GM10248 (cell line): ENCODE measurements at places on chromosomes 13 and 19.

DNA sequence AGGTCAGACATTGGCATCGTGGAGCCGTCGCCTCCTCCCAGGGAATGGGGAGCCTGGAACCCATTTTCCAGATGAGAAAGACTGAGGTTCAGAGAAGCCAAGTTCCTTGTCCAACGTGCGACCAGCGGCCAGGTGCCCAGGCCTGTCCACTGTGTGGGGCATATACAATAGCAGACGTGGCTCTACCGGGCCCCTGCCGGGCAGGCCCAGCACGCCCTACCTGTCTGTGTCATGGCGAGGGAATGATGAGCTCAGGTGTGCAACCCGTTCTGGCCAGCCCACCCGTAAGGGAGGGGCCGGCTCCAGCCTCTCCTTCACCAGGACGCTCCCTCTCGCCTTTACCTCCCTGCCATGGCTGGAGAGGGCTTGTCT lies 837 bp downstream of the GNA15 start:
- no peak for DNase-seq

DNA sequence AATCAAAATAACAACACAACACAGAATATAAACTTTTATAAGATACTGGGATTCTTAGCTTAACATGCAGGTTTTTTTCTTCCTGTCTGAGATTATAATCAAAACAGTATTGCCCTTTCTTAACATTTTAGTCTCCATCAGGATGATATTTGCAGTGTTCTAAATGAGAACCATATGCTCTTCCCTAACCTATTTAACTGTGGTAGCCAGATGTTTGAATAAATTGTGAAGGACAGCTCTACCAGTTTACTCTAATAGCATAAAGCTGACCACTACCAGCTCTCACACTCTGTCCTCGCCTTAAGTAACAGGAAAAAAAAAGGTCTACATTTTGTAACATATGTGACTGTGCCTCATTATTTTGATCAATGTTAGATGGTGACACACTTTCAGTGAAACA lies 618.7 kb upstream of the SGCG start:
- DNase-seq: no peak

DNA sequence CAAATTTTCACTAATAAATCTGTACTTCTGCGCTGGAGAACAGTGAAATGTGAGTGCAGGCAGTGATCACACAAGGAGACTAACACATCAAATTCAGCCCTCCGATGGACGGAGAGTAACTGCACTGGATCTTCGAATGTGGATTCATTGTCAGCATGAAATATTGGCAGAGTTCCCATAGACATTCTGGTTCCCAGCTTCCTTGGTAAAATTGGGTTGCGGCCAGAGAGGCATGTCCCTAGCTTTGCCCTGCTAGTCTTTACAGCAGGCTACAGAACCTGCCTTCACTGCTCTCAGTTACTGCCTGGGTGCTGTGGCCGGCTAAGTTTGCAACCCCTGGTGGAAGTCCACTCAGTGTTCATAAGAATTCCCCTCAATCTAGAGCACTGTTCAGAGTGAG lies 32.3 kb upstream of the UQCRFS1 start:
- no peak for DNase-seq

DNA sequence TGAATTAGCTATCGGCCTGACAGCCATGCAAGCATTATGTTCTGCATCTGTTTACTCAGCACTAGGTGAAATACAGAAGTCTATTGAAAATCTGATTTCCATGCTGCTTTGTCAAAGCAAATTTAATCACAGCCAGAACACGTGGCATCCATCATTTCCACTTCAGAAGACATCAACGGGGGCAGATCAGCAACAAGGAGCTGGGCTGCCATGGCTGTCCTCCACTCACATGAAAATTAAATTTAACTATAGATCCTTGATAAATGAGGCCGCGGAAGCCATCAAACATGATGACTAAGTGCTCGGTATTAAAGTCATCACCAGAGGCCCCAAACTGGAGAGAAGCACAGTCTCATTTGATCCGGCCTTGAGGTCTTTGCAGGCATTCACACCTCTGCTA lies 443.5 kb downstream of the HS6ST3 start:
- no peak for DNase-seq

DNA sequence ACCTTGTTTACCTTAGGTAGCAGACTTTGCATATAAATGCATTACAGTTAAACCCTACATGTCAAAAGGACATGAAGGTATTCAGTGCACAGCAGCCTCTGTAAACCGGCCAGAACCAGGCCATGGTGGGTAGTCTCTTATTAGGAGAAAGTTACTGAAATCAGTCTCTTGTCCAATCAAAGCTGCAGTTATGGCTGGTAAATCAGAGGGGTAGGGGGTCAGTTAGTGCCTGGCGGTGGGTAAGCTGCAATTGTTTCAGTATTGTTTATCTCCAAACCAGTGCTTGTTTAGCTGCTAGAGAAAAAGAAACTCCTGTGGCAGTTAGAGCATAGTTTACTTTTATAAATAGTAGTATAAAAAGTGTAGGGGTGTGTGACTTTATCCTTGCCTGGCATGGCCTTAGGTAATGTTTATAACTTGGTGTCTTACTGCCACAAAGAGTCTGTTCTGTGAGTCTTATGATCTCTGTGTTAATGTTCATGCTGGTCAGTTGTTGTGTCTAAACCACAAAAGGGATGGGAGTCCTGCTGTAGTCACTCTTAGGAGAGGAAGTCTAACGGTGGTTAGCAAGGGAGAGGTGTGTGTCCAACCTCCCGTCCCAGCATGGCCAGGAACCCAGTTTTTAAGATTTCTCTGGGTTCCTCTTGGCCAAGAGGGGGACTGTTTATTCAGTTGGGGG lies 28.0 kb downstream of the CHST8 start:
- DNase-seq: no peak

DNA sequence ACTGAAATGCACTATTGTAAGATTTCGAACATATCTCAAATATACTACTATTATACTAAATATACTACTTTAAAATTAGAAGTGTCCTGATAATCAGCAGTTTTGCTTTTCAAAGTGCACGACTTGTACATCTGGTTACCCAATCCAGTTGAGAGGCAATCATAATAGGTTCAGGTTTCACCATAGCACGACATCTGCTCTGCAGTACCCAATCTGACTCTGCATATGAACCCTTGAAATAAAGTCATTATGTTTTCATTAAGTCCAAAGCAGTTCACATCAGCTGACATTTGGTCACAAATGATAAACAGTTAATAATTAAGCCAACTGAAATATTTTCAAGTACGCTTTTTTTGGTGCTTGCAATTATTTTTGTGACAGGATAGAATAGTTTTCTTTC lies 90.6 kb downstream of the PCDH9 start:
- no peak for DNase-seq

- no peak for DNase-seq
Measured at GRCh38 chr13:114088234-114088633, 44.2 kb downstream of the RASA3 start.

GRCh38 chr19:31089681-31090080 lies 259.6 kb downstream of the TSHZ3 start:
- no peak for DNase-seq

DNA sequence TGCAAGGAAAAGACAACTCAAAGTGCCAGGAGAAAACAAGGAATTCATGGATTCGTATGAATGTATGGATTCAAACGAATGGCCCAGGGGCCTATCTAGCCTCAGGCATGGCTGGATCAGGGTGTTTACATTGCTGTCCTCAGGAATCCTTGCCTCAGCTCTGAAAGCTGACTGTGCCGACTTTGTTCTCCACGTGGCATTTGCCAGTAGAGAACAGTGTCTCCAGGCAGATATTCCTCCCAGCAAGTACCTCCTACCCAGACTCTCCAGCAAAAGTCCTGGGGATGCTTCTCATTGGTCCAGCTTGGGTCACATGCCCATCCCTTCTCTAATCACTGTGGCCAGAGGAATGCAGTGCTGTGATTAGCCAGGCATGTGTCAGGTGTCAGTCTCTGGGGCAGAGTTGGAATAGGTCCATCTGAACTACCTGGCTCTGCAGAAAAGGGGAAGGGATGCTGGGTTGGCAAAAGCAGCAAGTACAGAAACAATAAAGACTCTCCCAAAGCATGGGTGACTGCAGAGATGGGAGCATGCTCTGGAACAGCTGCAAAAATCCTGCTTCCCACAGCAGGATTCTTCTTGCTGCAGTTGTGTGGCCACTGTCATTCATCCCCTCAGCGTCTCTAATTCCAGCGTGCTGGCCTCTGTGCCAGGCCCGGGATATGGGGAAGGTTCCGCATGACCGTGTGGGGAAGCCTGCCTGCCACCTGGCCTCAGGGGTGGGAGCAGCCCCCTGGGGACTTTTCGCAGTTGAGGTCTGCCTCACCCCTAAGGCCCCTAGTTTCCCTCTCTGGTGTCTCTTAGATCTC lies 30.0 kb downstream of the CCNE1 start:
- DNase-seq: no peak

DNA sequence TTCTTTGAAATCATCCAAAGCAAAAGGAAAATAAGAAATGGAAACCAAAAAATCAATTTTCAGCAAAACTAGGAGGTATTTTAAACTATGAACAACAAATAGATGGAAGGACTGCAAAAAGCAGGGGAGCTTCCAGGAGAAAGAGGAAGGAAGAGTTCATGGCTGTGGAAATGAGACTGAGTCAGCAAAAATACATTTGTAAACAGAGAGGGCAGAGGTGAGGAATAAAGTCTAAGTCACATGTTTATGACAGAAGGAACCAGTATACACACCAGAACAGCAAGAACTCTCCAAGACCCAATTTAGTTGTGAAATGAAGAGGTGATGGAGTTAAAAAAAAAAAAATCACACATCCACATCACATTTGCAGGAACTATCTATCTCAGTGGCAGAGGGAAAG lies 69.6 kb downstream of the RNASEH2B start:
- DNase-seq: no peak

DNA sequence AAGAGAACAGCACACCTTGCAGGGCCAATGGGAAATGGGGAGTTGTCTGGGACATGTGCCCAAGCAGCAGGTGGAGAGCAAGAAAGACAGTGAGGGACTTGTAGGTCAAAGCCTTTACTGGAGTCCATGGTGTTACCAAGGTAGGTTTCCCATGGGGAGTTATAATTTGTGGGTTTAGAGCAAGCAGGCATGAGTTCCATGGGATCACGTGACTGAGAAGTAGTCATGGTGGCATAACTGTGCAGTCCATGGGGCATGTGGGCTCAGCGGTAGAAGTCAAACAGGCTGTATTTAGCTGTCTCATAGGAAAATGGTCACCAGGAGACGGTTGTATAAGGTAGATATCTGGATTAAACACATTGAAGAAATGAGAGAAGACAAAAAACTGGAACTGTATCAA lies 715.1 kb downstream of the SLITRK1 start:
- no peak for DNase-seq
